CD4-positive, alpha-beta T cell treated with Interferon alpha-2 for 1 hour (primary cell): ENCODE measurements at places on chromosomes 4 and X.

DNA sequence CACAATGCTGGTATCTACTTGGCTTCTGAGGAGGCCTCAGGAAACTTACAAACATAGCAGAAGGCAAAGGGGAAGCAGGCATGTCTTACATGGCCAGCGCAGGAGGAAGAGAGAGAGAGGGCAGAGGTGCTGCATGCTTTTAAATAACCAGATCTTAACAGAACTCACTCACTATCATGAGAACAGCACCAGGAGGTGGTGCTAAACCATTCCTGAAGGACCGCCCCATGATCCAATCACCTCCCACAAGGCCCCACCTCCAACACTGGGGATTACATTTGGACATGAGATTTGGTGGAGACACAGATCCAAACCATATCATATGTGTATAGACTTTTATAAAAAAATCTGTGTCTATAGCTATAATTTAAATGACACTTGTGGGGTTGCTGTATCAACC lies 48.6 kb upstream of the ERVMER34-1 start:
- no peak for DNase-seq

DNA sequence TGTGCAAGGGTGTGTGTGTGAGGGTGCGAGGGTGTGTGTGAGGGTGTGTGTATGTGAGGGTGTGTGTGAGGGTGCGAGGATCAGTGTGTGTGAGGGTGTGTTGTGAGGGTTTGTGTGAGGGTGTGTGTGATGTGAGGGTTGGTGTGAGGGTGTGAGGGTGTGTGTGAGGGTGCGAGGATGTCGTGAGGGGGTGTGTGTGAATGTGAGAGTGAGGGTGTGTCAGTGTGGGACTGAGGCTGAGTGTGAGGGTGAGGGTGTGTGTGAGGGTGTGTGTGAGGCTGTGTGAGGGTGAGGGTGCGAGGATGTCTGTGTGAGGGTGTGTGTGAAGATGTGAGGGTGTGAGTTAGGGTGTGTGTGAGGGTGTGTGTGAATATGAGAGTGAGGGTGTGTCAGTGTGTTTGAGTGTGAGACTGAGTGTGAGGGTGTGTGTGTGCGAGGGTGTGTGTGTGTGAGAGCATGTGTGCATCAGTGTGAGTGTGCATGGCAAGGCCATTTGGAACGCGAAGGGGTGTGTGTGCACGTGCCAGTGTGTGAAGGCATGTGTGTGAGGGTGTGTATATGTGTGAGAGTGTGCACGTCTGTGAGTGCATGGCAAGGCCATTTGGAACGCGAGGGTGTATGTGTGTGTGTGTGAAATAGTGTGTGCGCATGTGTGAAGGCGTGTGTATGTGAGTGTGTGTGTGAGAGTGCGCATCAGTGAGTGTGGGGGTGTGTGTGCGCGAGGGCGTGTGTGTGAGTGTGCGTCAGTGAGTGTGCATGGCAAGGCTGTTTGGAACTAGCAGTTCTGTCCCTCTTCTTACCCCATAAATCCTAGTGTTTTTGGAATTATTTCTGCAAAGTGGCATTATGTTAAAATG lies 69.8 kb downstream of the RGS12 start:
- no peak for DNase-seq

GRCh38 chrX:45598861-45599260 lies 398.2 kb upstream of the DIPK2B start:
- DNase-seq: no peak

GRCh38 chrX:42432552-42432951 lies 345.4 kb downstream of the PPP1R2C start:
- DNase-seq: no peak

DNA sequence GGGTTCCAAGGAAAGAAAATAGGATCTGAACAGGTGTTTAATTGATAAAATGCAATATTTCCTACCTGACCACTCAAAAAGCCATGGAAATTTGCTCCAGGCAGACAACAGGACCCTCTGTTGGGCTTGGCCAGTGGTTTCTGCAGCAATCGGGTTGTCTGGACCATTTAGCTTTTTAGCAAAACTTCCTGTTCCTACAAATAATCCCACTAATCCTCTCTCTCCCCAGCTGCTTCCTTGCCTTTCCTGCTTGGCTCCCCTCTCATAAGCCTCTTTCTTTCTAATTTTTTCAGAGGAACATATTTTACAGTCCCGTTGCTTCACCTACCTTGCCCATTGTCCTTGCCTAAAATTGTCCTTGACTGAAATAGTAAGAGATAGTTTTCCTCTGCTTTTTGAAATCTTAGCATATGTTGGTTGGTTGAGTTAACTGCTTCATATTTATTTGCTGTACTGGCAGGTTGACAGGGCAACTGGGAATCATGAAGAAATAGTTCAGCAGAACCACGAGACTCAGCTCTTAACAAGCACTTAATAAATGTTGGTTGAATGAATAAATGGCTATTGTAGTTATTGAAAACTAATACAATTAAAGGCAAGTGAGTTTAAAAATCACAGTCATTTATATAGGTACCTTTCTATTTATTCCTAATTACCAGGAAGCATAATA lies 259.8 kb downstream of the KCNIP4 start:
- no peak for DNase-seq

- DNase-seq: no peak
Measured at GRCh38 chr4:89007338-89007939, 49.5 kb downstream of the FAM13A start.

GRCh38 chrX:129360175-129360574 lies 163.1 kb downstream of the SMARCA1 start:
- DNase-seq: peak; percentile 38

- DNase-seq: peak; percentile 40
Measured at GRCh38 chrX:12843668-12844279, 23.1 kb upstream of the TLR7 start.

DNA sequence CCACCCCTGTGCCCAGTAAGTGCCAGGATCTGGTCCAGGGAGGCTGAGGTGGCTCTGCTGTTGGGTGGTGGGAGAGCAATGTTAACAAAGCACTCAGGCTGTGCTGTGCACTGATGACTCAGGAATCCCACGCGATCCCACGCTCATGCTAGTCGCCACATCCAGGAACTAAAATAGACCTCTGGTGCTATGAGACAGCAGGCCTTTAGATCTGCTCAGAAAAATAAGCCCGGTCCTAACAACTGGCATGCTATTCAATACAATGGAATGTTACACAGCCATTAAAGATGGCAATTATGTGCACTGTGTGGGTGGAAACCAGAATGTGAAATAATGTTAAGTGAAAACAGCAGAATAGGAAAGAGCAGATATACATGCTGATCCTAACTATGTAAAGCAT lies 26.0 kb downstream of the ARL13A start:
- no peak for DNase-seq

DNA sequence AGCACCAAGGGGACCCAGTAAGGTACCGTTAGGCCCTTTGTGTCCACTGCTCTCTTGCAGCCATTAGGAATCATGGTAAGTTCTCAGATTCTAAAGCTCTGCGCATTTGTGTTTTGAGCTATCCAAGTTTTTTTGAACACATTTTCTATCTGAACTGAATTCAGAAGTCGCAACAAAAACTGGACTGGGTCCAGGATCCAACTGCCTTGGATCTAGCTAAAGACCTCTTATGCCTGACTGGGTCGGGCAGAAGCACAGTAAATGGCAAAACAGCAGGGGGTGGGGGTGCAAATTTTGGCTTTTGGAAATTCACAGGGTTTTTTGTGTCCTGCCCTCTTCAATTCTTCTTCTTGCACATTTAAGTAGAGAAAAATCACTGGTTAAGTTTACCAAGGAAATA lies 30.0 kb downstream of the RCHY1 start:
- no peak for DNase-seq

DNA sequence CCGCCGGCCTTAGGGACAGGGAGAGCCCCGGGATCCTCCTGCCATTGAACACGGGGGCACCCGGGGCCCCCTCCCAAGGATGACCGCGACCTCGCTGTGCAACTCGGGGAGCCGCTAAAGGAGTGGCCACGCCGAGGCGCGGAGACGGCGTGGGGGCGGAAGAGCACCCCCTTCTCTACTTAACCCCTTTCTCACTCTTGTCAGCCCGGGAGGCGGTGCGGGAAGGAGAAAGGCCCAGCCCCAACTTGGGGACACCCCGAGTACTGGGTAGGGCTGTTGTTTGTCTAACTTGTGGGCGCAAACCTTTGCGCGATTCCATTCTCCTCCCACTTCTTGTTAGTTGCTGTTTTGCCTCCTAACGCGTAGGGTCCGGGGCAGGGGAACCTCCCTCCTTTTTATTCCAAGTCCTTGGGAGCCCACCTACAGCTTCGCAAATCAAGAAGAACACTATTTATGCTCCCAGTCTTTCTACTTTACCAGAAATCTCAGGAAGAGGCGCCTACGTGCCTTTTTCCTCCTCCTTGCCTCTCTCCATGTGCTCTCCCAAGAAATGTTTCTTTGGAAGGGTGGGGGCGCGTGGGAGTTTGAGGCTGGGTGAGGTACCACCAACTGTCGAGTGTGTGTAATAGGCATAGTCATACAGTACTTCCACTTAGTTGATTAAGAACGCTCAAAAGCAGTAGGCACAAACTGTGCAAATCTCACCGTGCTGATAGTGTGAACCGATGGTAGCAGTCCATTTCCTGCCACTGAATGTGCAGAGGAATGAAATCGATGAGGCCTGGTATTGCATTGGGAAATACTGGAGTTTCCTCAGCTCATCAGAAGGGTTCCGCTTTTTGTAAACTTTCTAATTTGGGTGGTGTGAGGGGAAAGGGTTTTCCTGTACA lies 813 bp downstream of the DIAPH2 start:
- peak; percentile 30 for DNase-seq

DNA sequence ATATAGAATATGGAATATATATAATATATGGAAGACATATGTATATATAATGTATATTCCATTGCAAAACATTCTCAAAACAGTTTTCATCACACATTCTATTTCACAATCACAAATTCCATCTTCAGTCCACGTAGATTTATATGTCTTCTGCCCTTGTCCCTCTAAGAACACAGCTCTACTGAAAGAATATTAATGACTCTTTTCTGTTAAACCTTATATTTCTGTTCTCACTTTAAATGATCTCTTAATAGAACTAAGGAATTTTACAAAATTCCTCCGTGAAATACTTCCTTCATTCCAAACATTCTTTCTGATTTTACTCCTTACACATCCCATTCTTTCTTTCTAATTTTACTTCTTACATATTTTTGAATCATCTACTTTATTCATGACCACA lies 1043.1 kb upstream of the PABPC4L start:
- DNase-seq: no peak

DNA sequence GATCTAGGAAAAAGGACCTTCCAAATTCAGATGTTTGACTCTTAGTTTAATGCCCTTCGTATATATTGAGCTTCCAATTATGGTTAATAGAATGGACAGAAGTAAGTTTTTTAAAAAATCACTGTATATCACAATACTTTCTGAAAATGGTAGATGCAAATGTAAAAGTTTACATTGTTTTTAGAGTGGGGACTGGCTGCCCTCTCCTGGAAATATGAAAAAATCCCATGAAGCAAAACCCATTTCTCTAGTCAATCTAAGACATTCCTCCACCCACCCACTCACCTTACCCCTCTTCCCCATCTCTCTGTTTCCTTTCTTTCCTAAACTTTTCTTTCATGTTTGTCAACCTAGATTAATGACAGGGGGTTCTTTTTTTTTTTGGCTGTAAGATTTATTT lies 134.5 kb downstream of the ARHGAP6 start:
- DNase-seq: no peak

GRCh38 chr4:137754652-137755471 lies 222.6 kb upstream of the PCDH18 start:
- DNase-seq: no peak

DNA sequence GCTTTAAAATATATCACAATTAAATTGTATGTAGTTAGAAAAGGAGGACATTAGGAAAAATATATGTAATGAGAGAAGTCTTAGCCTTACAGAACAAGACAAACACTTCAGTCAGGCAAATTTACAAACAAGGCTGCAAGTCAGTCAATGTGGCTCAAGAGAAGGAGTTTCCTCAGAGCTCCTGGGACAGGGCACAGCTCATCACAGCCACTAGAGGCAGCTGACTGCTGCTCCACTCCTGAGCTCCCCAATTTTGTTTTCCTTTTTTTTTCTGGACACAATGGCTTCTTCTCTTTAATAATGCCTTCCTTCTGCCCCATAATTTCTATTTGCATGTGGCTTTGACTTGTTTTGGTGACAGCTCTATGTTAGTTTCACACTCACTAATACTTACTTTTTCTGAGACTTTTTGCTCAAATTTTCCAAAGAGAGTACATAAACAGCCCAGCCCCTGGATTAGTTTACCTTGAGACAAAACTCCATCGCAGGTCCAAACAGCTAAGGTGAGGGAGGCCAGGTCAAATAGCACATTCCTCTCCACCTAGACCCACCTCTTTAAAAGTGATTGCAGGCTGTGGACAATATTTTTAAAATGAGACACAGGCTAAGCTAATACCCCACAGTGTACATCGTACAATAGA lies 850.4 kb upstream of the FRG1 start:
- DNase-seq: no peak

GRCh38 chr4:42396752-42397634 lies at the start of gene SHISA3:
Gene SHISA3 (plus strand): TSS chr4:42397488. CDS start chr4:42398057, 569 bp downstream.
- no peak for DNase-seq

- DNase-seq: no peak
Measured at GRCh38 chr4:11069581-11070211, 359.0 kb downstream of the HS3ST1 start.

DNA sequence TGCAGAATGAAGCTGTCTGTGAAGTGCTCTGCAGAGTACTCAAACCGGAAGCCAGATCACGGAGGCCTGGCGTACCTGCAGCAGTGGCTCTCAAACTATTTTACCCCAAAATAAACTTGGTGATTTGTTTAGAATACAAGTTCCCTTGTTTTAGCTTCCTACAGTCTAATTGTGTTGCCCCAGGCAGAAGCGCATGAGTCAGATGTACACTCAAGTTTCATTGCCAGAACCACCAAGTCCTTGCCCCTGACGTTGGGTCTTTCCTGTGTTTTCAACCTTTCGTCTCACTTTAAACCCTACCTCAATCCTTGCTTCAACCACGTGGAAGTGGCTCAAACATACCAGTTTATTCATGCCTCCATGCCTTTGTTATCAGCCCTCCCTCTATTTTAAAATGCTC lies 66.2 kb upstream of the SLC7A11 start:
- no peak for DNase-seq

DNA sequence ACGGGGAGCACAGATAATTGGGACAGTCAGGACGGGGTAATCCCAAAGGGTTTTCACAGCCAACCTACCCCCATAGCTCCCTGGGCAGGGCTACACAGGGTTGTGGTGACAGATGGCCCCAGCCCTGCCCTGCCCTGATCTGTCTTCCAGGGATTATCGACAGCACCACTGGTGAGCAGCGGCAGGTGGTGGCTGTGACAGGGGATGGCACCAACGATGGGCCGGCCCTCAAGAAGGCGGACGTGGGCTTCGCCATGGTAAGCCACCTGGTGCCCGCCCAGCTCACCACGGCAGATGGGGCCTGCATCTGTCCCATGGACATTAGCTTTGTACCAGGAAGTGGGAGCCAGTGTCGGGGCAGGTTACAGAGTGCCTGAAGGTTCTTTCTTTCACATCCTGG lies 39.3 kb downstream of the ATP2B3 start:
- no peak for DNase-seq

- no peak for DNase-seq
Measured at GRCh38 chr4:177256950-177257349, 52.7 kb upstream of the NEIL3 start.
